ENCODE measurements at places on chromosomes 13 and 19.

DNA sequence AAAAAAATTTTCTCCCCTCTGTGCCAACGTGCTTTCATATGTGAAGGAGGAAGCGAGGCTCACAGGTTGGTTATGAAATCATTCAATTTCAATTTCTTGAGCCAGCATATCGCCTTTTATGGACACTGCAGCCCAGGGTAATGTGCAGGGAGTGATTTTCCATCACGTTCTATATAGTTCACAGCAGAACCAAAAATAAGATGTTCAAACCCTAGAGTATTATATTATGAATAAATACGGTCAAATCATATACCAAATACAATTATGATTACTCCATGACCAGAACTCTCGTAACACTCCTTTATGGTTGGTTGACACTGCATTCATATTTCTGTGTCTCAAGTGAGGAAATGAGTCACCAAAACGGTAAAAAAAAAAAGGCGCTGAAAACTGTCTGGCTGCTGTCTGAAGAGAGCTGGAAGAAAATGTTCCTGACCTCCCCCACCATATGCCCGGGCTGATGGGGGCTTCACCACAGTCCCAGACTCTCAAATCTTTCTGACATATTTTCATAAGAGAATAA lies 75.8 kb upstream of the UBAC2 start:
- no peak for DNase-seq

- no peak for DNase-seq
Observed at GRCh38 chr13:99385940-99386339, 78.7 kb upstream of the GPR183 start.

- no peak for DNase-seq
Observed at GRCh38 chr13:46535825-46536224, 17.1 kb upstream of the LRCH1 start.

GRCh38 chr19:10809651-10810285 lies 26.2 kb downstream of the TMED1 start:
- DNase-seq, result no peak

GRCh38 chr13:71254384-71254783 lies 612.6 kb downstream of the DACH1 start:
- no peak for DNase-seq

DNA sequence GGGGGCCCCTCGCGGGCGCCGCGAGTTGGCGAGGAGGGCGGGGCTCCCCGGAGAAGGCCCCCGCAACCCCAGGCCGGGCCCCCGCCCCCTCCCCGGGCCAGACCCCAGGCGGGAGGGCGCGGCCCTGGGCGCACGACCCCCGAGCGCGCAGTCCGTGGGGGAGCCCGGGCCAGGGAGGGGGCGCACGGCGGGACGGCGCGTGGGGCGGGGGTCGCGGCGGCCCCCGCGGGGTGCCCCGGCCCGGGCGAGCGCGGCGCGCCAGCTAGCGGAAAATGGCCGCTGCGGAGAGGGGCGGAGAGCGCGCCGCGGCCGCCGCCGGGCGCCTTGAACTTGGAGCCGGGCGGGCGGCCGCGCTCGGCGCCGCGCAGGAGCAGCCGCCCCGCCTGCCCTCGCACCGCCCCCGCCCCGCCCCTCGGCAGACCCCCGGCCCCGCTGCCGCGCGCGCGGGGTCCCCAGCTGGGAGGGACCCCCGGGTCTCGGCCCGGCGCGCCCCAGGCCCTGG lies 6.4 kb upstream of the NFIC start:
- no peak for DNase-seq

GRCh38 chr13:83077499-83077898 lies 804.8 kb downstream of the SLITRK1 start:
- no peak for DNase-seq

DNA sequence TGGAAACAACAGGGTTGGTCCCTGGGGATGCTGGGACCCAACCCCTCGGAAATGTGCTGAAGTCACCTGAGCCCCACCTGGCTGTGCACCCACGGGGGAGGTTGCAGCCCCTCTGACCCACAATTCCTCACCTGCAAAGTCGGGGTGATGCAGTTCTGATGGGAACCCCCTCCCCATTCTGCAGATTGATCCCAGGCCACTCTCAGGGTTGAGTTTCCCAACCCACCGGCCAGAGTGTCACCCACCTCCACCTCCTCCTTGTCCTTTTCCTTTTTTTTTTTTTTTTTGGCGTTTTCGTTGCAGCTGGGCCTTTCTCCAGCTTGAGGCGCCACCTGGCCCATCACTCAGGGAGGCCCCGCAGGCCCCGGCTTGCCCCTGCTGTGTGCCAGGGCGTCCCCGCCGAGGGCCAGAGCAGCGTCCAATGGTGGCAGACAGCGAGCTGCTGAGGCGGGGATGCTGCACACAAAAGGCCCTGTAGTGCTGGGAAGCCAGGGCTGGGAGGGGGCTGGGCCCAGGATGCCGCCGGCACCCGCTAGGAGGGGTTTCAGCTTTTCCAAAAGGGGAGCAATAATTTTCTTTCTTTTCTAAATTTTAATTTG lies 4.6 kb downstream of the PIK3R2 start:
- no peak for DNase-seq

GRCh38 chr19:15062036-15062435 lies 12.8 kb downstream of the CASP14 start:
- DNase-seq, result no peak

DNA sequence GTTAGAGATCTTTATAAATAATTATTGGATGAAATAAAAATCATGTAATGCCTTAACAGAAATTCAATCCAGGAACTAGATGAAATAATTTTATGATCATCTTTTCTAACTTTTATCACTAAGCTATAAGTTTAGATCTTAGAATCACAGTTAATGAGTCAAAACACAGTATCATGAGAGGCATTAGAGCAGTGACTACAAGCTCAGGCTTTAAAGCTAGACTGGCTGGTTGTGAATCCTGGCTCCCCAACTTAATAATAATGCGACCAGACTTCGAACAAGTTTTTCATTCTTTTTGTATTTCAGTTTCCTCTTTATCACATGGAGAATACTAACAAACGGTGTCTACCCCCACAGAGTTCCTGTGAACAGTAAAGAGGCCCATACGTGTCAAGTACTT lies 108.6 kb downstream of the MYCBP2 start:
- DNase-seq, result no peak

DNA sequence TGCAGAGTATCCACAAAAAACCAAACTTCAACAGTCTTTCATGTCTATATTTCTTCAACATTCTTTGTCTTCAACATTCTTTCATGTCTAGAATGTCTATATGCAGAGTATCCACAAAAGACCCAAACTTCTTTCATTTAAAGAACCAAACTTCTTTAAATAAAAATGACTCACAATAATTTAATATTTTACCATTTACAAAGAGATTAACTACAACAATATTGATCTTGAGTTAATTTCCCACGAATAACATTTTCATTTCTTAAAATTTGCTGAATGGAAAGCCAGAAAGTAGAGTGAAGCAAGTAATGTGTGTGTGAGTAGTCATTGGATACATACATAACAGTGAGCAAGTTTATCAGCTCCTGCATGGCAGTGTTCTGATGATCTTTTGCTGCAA lies 1069.7 kb downstream of the EFNB2 start:
- no peak for DNase-seq

- no peak for DNase-seq
Observed at GRCh38 chr13:107450931-107451330, 764.4 kb downstream of the LIG4 start.

DNA sequence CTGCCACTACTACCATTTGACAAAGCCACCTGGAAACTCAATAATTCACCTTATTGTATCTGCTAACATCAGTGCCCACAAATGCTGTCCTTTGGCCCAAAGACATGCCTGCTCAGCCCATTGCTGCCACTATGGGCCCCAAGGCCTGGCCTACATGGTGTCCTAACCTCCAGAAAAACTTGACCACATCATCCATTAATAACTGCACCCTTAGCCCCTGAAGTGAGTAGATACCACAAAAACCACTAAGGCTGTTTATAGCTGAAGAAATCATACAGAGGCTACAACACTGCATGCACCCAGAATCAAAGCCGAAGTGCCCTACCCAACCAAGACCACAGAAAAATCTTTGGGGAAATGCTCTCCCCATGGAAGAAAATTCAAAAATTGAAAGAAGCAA lies 932.8 kb upstream of the SLITRK6 start:
- no peak for DNase-seq

DNA sequence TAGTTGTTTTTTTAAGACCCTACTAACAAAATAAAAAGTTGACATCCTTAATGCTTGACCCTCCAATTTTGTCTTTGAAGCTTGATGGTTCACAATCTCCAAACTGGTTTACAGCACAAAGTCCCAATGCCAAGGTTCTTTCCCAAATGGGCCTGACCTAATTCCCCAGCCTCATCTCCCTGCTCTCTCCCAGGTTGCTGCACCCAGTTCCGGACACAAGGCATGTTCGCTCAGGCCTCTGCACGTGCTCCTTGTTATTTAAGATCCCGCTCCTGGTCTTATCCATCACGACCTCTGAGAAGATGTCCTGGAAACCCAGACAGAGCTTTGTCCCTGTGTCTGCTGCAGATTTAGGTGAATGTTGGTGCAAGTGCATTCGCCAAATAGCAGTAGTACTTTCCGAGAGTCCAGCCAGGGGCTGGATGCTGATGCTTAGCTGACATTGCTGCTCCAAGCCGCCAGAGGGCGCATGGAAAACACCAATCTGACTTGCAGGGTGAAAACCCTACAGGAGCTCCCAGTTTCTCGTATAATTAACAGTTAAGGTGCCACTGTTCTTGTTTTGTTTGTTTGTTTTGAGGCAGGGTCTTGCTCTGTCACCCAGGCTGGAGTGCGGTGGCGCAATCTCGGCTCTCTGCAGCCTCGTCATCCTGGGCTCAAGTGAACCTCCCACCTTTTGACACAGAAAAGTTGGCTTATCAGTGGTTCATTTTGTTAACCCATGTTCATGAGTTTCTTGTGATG lies 18.5 kb downstream of the LYPD3 start:
- DNase-seq, result peak; percentile 52

DNA sequence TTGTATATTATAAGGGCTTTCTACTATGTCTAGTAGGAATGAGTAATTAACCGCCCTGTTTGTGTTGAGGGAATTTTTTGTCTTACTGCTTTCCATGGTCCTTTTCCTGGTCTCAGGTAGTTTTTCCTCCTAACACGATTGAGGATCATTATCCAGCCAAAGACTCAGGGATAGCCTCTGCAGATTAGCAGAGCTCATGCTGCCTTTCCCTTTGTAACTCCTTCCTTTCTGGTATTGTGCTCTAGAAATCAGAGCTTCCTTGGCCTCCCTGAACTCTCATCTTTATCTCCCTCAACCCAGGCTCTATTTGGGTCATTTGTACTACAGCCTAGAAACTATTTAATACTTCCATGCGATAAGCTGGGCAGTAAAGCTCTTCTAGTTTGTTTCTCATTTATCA lies 142.1 kb downstream of the PDS5B start:
- no peak for DNase-seq

DNA sequence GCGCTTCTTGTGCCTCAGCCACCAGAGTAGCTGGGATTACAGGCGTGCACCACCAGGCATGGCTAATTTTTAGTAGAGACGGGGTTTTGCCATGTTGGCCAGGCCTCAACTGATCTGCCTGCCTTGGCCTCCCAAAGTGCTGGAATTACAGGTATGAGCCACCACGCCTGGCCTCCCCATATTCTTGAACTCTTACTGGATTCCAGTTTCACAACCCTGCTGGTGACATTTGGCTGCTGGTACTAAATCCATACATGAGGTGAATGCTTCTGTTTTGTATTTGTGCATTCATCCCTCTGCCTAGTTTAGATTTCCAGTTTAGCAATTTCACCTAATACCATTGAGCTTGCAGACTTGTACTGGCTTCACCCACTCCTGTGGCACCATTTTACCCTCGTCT lies 13.9 kb downstream of the SLC25A15 start:
- DNase-seq, result no peak

- DNase-seq, result no peak
Observed at GRCh38 chr13:37598597-37598996, at the start of gene POSTN. TSS of gene POSTN (minus strand) at chr13:37598768. CDS start at chr13:37598726, 42 bp downstream.

- no peak for DNase-seq
Observed at GRCh38 chr13:98208606-98209005, 31.5 kb upstream of the RNF113B start.

- no peak for DNase-seq
Observed at GRCh38 chr19:40261631-40262030, 23.5 kb downstream of the AKT2 start.

DNA sequence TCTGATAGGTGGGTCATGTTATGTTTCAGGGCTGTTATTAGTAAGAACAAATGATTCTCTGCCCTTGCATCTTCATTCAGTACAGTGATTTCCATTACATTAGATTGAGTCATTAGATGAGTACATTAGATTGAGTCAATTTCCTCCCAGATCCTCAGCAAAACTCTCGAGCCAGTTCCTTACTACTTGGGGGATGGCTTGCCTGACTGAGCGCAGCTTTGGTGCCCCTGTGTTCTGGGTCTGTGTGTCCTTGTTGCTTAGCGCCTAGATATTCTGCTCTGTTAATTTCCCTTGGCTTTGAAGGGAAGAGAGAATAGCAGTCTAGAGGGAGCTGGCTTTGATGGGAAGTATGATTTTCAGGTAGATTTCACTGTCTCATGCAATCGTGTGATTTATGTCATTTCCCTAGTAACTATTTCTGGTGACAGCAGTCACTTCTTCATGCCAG lies 19.1 kb upstream of the SCEL start:
- DNase-seq, result no peak

DNA sequence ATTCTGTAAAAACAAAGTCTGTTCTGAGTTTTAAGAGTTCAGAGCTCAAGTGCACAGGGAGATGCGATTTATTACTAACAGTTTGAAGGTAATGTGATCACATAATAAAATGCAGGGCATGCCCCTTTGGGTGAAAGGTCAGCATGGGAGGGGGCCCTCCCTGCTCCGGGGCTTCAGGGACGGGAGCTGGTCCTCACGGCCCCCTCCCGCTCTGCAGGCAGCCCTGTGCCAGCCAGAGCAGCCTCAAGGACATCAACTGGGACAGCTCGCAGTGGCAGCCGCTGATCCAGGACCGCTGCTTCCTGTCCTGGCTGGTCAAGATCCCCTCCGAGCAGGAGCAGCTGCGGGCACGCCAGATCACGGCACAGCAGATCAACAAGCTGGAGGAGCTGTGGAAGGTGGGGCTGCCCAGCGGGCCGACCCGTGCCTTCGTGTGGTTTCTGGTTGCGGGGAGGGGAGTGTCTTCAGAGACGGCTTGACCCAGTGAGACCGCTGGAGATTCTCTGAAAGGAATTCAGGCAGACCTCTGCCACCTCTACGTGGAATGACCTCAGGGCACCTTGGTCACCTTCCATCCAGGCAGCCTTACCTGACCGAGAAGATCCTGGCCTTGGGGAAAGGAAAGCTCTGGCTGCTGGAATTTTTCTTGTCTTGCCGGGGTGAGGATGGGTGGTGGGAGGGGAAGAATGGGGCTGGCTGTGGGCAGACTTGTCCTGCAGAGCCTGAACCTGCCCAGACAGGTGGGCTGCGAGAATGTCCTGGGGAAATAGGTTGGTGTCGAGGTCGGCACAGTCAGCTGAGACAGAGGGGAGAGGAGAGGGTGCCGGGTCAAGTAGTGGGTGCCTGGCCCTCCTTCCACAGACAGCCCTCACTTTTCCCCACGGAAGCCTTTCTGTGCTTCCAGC lies 19.0 kb downstream of the UPF1 start:
- DNase-seq, result no peak

Measured in stimulated activated CD8-positive, alpha-beta memory T cell treated with anti-CD3 and anti-CD28 coated beads, Interleukin-7, amount 100 ng/mL, for 48 hours (primary cell).